NCI-H2171 (cell line): ENCODE measurements at places on chromosomes 1 and 21.

GRCh38 chr1:222845763-222846162, 30.9 kb downstream of the DISP1 start:
- DNase-seq = no peak

GRCh38 chr1:46497020-46497419, 7.4 kb downstream of the DMBX1 start:
- DNase-seq = no peak

DNA sequence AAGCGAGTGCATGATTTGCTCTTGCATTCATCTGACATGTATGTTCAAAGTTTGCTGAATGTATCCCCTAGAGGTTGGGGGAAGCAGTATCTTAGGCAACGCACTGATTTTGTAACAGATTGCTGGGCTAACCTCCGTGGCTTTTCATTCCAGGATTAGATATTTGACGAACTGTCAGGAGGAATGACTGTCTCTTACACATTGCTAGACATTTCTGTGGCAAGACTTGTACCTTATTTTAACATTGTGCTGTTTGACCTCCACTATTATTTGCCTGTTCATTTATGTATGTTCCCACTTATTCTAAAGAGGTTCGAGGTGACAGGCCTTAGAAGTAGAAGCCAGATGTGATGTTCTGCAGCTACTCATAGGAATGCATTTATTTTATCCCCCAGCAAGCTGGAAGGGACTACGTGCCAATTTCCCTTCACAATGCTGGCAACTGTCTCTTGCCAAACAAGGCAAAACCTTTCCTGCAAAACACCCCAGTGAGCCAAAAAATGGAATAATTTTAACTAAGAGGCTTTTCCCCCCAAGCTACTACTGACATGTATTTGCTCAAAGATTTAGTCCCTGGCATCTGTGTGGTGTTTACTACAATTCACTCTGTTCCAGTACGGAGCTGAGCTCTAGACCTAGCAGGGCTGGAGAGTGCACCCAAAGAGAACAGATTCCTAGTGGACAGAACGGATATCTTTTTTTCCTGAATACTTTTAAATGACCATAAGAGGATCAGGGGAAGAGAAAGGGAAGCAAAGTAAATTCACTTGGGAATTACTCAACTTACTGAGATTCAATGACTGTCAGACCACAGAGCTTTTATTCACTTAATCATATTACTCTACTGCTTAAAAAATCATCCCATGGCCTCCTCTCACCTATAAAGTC, 646.2 kb downstream of the SMYD3 start:
- no peak for DNase-seq

DNA sequence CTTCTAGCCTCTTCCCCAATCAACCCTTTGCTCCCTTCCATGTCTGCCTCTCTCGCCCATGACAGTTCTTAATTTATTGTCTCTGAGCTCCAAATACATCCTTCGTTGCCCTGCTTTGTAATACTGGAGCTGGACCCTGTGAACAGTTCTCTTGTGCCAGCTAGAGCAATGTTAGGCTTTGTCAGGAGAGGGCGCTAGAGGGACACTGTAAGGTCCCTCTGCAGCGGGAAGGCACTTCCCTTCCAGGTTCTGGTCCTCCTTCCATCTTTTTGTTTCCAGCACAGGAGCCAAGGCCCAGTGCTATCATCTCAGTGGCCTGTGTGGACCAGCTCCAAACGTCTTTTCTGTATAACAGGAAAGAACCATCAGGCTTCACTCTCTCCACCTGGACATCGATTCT, 95.9 kb downstream of the PTPRU start:
- no peak for DNase-seq

DNA sequence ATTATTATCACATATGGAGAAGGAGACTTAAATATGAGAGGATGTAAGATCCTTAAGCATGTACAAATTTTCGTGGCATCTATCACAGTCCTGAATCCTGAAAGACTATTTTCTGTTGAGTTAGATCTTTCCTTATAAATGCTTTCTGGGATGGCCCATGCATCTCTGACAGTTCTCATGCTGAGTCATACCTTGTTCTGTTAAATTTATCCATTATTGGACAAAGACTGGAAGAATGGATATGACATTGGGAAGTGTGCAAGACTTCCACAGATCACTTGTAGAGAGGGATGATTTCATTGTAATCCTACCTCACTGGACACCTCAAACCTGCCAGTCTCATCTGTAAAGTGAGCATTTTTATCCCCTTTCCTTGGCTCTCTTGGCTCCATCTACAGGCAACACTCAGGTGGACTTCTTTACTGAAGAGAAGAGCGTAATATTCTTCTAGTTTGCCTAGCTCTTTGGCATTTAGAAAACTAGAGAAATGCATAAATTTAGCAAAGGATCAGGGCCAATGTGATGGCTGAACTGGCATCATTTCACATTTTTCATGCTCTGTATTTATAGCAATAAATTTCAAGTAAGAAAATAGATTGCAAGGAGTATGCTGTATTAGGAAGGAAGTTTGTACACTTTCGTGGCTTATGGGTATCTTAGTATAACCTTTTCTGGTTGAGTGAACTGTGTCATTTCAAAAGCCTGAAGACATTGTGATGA, 128.2 kb downstream of the NFIA start:
- no peak for DNase-seq

- DNase-seq = no peak
Observed at GRCh38 chr21:15079269-15079668, 14.5 kb upstream of the NRIP1 start.

DNA sequence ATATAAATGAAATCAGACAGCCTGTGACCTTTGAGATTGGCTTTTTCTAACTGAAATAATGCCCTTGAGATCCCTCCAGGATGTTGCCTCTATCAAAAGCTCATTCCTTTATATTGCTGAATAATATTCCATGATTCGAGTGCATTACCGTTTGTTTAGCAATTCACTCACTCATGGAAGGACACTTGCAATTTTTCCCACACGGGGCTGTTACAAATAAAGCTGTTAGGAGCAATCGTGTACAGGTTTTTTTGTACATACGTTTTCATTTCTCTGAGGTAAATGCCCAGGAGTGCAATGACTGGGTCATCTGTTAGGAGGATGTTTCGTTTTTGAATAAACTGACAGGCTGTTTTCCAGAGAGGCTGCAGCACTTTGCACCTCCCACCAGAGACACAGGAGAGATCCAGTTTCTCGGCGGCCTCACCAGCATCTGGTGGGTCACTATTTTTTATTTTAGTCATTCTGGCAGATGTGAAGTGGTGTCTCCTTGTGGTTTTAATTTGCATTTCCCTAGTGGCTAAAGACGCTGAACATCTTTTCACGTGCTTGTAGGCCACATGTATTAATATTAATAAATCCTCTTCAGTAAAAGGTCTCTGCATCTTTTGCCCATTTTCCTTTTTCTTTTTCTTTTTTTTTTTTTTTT, 11.0 kb downstream of the PRDM15 start:
- DNase-seq = peak; percentile 54

DNA sequence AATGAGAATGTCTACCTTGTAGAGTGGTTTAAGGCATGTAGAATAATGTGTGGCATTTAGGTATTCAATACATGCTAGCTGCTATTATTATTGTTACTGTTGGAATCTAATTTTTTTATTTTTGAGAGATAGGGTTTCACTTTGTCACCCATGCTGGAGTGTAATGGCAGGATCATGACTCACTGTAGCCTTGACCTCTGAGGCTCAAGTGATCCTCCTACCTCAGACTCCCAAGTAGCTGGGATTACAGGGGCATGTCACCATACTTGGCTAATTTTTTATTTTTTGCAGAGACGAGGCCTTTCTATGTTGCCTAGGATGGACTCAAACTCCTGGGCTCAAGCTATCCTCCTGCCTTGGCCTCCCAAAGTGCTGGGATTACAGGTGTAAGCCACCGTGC, 61.9 kb downstream of the EPB41 start:
- no peak for DNase-seq

GRCh38 chr1:3212453-3213355, 143.7 kb downstream of the PRDM16 start:
- DNase-seq = no peak

DNA sequence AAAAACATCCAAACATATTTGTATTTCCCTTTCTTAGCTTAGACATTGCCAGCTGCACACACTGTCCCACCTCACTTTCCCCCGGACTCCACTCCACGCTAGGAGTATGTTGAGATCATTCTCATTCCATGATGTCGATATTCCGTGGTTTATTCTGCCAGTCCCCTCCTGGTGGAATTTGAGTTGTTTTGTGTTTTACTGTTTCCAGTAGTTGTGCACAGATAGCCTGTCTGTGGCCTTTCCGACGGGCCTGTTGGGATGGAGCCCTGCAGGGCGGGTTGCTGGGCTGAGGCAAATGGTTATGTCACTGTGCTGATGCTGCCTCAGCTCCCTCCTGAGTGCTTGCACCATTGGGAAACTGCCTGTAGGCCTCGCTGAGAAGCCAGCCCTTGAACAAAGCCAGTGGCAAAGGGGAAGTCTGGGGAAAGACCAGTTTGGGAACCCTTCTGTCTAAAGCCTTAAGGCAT, 12.8 kb downstream of the TRAPPC10 start:
- no peak for DNase-seq

- DNase-seq = no peak
Observed at GRCh38 chr1:228039986-228040385, 33.2 kb downstream of the WNT3A start.

- DNase-seq = no peak
Observed at GRCh38 chr21:36171741-36172331, 15.2 kb downstream of the DOP1B start.
